Right ventricle myocardium inferior (tissue), 1 donor: ENCODE measurements at places on chromosomes 5 and 9.

- DNase-seq, result no peak
Observed at GRCh38 chr5:10521466-10522223, 42.2 kb upstream of the ANKRD33B start.

GRCh38 chr9:134912126-134912840, 5.4 kb downstream of the FCN1 start:
- no peak for DNase-seq

DNA sequence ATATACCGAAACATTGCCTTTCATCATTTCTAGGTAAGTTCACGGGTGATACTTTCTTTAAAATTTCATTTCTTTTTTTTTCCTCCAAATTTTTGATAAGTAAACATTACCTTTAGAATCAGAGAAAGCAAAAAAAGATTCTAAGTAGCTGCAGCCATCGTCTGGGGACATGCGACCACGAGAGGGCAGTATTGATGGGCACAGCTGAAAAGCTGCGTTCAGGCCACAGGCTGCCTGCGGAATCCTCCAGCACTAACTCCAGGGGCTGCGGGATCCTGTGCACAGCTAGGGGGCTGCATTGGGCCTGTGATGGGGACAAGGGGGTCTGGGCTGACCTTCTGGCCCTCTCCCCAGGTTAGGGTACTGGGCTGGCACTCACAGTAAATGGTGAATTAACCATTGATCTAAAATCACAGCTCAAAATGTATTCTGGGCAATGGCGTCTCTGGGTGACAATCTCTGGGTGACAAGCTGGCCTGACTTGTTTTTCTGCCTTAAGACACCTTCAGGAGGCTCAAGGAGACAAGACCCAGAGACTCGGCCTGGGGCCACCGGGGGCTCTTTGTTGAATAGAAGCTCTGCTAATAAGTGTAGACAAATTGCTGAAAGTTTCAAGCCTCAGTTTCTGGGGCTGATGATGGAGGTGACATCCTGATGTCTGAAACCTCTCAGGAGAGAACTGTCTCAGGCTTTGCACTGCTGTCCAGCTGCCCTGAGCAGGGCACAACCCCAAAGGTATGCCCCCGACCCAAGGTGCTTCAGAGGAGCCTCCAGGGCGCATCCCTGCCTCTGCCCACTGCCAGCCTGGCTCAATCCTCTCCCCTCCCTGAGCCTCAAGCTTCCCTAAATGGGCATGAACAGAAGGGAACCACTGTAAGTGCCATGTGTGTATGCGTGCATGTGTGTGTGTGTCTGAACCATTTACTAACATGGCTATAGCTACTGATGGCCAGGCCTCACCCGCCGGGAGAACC, 44.3 kb upstream of the SARDH start:
- peak; percentile 74 for DNase-seq

DNA sequence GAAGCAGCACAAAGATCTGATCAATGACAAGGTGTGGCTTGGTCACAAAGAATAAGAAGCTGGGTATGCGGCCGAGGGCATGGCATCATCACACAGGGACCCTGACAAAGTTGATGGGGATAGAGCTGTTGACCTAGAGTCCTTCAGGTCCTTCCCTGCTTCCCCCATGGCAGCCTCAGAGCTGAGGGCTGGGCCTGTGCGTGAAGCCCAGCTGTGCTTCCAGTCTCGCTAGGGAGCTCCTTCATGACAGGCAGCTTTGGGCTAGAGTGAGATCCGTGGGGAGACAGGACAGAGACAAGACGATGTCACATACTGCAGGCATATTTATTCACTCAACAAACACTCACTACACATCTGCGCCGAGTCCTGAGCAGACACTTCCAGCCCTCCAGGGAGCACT, 56.4 kb upstream of the NEURL1B start:
- DNase-seq, result peak; percentile 67

- DNase-seq, result no peak
Observed at GRCh38 chr5:29800752-29801151, 1392.7 kb upstream of the CDH6 start.

- no peak for DNase-seq
Observed at GRCh38 chr5:90421136-90421535, 11.6 kb upstream of the CETN3 start.

GRCh38 chr5:89036704-89037489, 153.9 kb upstream of the MEF2C start:
- DNase-seq, result no peak

- no peak for DNase-seq
Observed at GRCh38 chr9:88751781-88752180, 216.8 kb downstream of the NXNL2 start.

GRCh38 chr5:141722266-141722665, 40.2 kb upstream of the ARAP3 start:
- no peak for DNase-seq

GRCh38 chr5:71734141-71734540, 15.1 kb downstream of the CARTPT start:
- DNase-seq, result no peak

DNA sequence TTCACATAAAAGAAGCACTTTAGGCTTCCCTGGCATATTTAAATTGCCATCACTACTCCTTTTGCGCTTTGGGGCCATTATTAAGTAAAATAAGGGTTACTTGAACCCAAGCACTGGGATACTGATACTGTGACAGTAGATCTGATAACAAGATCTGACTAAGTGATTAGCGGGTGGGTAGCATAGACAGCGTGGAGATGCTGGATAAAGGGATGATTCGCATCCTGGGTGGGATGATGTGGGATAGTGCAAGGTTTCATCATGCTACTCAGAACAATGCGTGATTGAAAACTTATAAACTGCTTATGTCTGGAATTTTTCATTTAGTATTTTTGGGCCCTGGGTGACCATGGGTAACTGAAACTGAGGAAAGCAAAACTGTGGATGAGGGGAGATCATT, 75.1 kb downstream of the PTTG1 start:
- DNase-seq, result no peak

DNA sequence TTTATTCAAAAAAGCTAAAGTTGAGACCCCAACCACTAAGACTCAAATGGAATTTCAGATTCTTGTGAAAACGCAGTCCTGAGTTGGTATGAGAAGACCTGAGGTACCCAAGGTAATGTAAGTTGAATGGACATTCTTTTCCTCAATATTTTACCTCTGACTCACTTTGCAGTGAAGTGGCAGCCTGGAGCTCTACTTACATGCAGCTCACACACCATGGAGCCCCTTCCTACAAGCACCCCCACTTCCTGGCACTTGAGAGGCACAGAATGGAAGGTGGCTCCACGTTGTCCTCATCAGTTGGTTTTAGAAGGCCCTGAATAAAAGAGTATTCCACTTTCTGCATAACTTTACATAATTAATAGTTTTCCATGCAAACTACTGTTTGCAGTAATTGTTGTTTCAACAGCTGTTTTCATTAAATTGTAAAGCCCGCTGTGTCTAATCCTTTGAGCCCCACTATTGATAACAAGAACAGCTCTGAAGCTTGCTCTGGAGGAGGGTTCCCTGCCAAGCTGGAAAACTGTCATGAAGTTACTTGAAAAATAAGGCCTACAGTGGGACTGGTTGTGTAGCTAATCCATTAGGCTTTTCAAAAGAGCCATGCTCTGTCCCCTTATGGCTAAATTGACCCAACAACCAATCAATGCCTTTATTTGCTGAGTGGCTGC, 102.2 kb upstream of the SPATA31D4 start:
- no peak for DNase-seq

- no peak for DNase-seq
Observed at GRCh38 chr9:92679413-92680165, 9.7 kb upstream of the IPPK start.

DNA sequence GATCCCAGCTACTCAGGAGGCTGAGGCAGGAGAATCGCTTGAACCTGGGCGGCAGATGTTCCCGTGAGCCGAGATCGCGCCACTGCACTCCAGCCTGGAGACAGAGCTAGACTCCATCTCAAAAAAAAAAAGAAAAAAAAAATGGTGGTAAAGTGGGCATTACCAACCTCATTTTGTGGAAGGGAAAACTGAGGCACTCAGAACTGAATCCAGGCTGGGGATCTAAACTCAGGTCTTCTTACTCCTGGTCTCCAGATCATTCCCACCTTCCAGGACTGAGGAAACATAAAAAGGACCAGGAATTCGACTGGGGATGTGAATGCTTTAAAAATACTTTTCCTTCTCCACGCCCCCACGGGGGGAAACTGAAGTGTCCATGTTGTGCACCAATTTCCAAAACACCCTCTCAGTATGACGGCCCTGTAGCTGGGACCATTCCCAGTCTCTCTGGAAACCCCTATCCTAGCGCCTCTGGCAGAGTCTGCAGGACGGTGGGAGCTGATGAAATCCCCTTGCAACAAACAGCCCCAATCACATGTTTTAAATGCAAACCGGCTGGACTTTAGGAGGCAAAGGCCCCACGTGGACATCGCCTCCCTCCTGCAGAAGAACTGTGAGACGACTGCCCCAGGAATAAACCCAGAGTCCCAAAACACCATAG, 8.9 kb upstream of the AKNA start:
- DNase-seq, result no peak

- DNase-seq, result peak; percentile 82
Observed at GRCh38 chr5:36724467-36725332, 118.3 kb downstream of the SLC1A3 start.

- DNase-seq, result no peak
Observed at GRCh38 chr9:21450733-21451394, 10.6 kb downstream of the IFNA1 start.

DNA sequence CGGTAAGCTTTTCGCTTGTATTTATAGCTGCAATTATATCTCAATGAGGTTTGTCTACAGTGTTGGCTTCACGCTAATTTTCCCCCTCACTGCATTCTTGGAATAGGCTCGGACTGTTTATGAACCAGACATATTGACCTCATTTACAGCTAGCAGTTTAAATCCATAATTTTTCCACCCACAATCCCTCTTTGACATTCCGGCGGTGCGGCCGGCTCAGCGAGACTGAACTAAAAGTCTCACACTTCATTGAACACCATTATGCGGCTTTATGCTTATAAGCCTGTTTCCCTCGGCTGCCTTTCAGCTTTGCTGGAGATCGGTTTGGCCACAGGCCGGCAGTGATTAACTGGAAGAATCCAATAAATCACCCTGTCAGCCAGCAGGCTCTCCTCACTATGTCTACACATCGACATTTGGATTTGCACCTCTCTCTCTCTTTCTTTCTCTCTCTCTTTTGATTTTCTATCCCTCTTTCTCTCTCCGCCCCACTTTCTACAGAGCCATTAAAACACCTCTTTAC, 315.0 kb upstream of the TLE4 start:
- no peak for DNase-seq

- DNase-seq, result no peak
Observed at GRCh38 chr5:144089401-144090021, 80.9 kb downstream of the YIPF5 start.

DNA sequence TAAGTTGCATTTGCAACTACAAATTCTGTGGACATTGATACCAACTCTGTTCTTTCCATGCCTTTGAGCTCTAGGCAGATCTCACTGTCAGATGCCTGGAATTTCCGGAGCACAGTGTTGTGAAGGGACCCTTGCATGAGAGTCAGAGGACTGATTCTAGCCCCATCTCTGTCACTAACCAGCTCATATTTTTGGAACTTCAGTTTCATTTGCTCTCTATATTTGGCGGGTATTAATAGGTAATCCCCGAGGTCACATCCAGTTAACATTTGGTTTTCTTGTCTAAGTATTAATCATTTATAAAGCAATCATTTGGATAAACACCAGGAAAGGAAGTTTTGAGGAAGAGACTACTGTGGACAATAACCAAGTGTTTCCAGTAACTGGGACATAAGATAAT, 115.7 kb downstream of the MAN2A1 start:
- DNase-seq, result no peak

DNA sequence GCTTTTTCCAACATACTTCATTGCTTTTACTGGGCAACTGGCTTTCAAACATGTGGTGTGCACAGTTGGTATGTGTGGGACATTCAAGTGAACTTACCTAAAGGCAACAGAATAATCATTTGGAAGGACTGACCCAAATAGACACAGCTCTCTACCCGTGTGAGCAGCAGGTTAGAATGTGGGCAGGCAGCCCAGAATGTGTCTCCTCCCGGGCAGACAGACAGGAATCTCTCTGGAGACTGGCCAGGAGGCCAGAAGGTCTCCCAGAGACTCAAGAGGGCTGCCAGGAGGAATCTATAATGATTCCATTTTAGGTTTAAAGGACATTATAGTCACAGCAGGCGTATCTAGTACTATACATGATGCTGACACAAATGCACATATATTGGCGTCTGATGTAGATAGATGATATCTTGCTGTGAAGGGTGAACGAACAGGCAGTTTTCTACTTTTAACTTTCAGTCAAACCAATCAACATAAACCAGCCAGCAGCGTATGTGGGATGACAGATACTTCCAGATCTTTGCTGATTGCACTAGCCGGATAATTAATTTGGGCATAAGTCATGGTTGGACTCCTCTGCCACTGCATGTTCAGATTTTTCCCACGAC, 297.4 kb upstream of the ZNF608 start:
- peak; percentile 80 for DNase-seq

GRCh38 chr5:149265068-149265465, 6.6 kb upstream of the AFAP1L1 start:
- DNase-seq, result no peak

- no peak for DNase-seq
Observed at GRCh38 chr9:28774433-28775235, 1201.4 kb upstream of the C9orf72 start.

DNA sequence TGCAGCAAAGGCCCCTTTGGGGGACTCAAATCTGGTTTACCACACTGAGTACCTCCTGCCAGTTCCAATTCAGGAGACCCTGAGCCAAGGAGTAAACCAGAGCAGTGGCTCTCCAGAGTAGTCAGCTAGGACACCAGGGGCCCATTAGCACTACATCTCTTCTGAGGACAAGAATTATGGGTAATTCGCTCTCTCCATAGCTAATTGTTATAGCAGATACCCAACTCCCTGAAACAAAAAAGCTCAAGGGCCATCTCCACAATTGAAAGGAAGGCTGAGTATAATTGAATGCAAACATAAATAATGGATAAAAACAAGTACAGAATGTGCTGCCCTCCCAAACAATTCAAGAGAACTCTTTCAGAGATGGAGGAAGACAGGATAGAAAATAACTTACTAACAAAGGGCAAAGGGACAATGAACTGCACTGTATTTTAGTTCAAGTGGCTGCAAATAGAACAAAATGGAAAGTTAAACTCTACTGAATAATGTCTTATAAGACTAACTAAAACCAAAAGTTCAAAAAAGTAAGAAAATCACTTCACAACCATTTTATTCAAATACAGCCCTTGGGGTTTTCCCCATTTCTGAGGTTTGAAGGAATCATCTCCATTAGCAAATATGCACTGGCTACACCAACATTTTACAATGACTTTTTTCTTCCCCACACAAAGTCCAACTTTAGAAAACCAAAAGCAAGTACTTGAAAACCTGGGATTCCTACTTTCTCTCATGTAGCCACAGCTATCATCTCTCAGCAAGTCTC, 118.8 kb downstream of the SIL1 start:
- DNase-seq, result no peak

DNA sequence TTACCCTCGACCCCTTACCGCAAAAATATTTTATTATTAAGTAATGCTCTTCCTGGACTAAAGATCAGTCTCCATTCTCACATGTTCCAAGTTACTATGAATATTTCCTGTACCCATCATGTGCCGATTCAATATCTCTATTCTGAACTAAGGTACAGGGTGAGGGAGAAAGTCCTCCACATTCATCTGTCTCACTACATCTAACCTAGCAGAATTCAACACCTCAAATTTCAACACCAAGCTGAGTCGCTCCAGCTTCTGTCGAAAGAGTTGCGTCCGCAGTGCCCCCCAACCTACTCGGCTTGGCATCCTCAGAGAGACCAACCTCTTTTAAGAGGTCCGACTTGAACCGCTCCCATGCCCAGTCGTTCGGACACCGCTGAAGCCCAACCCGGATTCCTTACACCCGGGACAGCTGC, 1.0 kb downstream of the CERT1 start:
- DNase-seq, result no peak
